RWPE1 (cell line): ENCODE measurements at places on chromosomes 2 and 18.
A peak's percentile ranks its signal among the peaks of the same experiment; 100 is the strongest.

GRCh38 chr2:68809324-68810240 is 61.6 kb downstream of the BMP10 start:
- no peak for DNase-seq

DNA sequence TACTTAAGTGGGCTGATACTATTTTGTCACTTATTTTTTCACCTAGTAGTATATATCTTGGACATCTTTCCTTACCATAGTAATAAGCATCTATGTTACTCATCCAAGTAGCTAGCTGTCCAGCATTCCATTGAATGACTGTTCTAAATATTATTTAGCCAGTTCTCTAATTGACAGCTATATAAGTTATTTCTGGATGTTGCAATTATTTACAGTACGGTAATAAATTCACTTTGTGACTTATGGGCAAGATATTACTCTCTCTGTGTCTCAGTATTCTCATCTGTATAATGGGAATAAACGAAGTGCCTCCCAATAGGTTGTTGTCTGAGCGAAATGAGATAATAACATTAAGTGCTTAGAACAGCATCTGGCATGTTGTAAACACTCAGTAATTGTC is 46.6 kb upstream of the AGAP1 start:
- peak; percentile 8 for DNase-seq

DNA sequence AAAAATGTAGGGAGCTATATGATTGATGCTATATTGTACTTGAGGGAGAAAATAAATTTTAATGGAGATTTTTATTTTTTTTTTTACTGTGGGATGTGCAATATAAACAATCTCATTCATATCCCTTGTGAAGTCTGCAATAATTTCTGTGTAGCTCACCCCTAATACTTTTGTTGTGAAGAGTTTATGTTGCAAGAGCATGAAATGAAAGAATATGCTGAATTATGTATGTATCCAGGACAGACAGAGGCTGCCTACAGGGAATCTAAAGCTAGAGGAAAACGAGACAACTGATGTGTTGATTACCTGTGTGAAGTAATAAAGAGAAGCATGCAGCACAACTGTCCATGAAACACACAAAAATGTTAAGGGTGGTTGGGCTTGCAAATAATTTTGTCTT is 643.3 kb downstream of the DCDC2C start:
- DNase-seq, result no peak

GRCh38 chr2:126368758-126369157 is 287.2 kb upstream of the GYPC start:
- DNase-seq, result no peak

DNA sequence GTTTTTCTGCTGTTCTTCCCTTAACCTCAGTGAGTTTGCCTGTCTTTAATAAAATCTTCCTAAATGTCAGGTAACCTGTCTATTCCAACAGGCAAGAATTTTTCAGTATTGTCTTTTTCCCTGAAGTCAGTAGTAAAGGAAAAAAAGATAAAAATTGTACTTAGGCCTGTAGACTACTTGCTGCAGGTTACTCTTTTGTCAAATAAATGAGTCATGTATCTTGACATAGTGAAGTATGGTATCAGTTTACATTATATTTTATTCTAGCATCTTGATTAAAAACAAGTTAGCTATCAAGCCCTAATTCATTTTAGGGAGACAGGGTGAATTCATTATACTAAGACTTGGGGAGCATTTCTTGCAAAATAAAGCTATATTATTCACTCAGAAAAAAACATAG is 59.8 kb downstream of the ITGA4 start:
- DNase-seq, result no peak

GRCh38 chr2:214519258-214519818 is 108.5 kb downstream of the VWC2L start:
- no peak for DNase-seq

DNA sequence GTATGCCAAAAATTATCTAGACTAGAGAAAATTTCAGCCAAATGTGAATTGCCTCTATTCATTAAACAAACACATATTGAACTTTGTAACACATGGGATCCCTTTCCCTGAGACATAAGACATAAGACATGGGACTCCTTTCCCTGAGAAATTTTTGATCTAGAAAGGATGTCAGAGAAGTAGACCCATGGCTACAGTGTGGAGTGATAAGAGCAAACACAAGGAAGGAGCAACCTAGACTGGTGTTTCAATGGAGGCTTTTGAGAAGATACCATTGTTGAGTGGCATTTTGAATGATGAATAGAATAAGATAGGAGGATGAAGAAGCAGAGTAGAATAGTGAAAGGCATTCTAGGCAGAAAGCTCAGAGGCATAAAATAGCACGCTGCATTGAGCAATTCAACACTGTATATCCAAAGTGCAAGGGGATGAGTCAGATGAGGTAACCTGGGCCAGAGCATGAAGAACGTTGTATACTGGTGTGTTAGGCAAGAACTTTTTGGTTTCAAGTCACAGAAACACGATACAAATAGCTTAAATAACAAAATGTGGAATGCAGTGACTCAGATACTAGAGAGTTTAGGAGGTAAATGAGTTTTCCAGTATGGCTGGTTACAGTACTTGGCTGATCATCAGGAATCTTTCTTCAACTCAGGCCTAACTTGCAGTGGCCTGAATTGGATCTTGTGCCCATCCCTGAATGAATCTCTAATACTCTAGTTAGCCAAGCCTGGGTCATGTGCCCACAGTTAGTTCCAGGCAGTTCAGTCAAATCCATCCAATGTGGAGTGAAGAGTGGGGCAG is 129.8 kb upstream of the TANK start:
- DNase-seq, result peak; percentile 92

DNA sequence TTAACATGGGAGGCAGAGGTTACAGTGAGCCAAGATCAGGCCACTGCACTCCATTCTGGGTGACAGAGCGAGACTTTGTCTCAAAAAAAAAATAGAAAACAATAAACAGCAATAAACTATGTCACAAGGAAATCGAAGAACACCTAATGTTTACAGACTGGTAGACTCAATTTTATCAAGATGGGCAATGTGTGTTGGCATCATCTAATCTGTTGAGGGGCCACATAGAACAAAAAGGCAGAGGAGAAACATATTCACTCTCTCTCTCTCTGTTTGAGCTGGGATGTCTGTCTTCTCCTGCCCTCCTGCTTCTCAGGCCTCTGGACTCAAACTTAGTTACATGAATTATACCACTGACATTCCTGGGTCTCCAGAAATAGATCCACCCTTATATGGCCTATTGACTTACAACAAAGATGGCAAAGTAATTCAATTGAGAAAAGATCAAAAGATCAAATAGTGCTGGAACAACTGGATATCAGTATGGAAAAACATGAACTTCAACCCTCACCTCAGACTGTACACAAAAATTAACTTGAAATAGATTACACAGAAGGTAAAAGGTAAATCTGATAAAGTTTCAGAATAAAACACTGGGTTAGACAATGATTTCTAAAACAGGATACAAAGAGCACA is 703.8 kb upstream of the CRIM1 start:
- DNase-seq, result no peak

DNA sequence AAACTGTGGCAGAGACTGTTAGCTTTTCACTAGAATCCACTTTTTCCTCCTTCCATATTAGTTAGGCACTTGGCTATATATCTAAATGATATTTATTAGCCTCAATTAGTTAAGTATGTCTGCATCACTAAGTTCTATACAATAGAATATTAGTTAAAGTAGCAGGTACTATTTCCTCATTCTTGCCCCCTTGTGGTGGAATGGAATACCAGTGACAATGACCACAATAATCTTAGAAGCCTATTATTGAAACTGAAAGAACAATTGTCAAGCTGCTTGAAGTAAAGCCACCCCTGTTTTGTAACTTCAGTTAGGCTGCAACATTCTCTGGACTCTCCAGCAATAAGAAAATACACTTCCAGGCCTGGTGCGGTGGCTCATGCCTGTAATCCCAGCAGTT is 476.3 kb upstream of the VWC2L start:
- peak; percentile 7 for DNase-seq

DNA sequence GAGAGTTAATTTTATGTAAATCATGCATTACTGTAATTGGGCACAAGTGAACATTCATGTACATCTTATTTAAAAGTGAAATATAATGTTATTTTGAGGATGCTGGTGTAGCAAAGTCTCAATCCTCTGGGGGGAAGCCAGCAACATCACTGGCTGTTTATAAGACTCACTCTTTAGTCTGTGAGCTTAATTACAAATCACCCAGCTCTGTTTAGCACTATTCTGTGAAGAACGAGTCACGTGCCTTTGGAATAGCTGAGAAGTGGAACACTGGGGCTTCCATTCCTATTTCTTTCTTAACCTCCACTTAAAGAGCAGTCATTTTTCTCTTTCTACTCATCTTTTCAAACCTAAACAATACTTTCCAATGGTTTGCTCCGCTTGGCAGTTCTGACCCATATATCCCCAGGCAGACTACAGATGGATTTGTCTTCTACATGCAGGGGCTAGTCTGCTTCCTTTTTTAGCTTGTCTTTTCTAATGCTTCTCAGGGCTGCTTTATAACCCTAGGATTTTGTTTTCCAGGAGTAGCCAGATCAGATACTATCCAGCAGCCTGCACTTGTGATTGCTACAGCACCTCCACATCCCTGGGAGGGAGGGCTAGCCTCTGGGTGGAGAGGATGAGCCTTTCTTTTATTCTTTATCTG is 95.3 kb upstream of the CAVIN2 start:
- peak; percentile 10 for DNase-seq

DNA sequence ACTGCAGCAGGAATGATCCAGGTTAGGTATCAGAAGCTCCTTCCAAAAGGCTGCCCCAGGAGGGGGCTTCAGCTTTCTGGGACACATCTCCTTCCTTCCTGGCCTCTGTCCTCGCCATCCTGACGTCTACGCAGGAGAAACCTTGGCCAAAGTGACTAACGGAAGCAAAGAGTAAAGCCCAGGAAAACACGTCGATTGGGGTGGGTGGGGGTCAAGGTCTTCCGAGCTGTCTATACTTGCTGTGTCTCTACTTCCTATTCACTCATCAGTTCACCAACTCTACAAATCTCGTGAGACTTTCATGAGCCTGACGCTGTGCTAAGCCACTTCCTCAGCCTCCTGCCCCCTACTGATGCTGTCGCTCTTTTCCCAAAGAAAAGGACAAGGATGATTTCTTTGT is 212.6 kb downstream of the TNS1 start:
- DNase-seq, result no peak

GRCh38 chr2:144443837-144444817 is 75.8 kb downstream of the ZEB2 start:
- DNase-seq, result no peak

GRCh38 chr2:220787251-220787650 is 784.9 kb downstream of the EPHA4 start:
- DNase-seq, result no peak

DNA sequence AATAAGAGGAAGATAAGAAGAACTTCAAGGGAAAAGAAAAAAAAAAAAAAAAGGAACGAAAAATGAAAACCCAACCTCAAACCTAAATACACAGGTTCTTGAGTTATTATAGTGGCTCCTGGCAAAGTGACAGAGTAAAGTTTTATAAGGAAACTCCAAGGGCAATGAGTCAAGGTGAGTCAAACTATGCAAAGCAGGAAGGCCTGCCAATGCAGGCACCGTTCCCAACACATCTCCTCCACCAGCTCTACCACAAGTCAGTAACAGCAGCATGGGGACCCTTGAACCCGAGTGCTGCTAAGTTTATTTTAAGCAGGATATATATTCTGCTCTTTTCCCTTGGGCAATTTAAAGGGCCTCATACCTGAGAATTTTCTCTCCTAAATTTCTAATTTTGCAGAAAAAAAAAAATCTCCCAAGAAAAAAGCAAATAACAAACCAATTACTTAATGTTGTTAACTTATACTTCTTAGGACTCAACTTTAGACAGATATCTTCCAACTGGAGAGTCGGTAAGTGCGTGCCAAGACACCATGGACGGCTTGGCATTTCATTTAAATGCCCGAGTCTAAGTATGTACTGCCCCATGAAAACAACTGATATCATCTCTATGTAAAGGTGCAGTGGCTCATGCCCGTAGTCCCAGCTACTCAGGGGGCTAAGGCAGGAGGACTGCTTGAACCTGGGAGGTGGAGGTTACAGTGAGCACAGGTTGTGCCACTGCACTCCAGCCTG is 75.7 kb upstream of the TFCP2L1 start:
- DNase-seq, result peak; percentile 89

- DNase-seq, result no peak
Observed at GRCh38 chr2:219205981-219206327, 628 bp upstream of the ZFAND2B start.

- no peak for DNase-seq
Observed at GRCh38 chr2:226215902-226216503, 583.6 kb downstream of the IRS1 start.

GRCh38 chr2:24375349-24376087 is 15.2 kb upstream of the ITSN2 start:
- DNase-seq, result no peak

GRCh38 chr18:30302181-30302580 is 740.4 kb downstream of the DSC3 start:
- DNase-seq, result peak; percentile 0

GRCh38 chr2:43000242-43001054 is 208.1 kb upstream of the HAAO start:
- DNase-seq, result no peak

GRCh38 chr2:121836611-121837010 is 81.2 kb downstream of the TSN start:
- no peak for DNase-seq

GRCh38 chr2:225756198-225756597 is 356.7 kb downstream of the NYAP2 start:
- no peak for DNase-seq

DNA sequence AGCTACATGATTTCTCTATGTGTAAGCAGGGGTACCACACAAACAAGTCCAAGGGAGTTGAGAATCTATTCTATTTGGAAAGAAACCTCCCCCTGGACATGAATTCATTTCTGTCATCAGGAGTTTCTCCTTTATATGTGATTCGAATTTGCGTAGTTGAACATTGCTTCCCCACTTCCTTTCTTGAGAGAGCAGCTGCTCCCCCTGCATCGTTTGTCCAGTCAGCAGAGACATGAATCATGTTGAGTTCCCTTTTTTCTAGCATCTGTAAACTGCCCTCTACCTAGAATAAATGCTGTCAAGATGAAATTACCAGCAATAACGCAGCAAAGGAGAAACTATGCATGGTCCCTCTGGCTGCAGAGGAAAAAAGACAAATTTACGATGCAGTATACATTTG is 73.8 kb downstream of the KIF5C start:
- DNase-seq, result no peak

DNA sequence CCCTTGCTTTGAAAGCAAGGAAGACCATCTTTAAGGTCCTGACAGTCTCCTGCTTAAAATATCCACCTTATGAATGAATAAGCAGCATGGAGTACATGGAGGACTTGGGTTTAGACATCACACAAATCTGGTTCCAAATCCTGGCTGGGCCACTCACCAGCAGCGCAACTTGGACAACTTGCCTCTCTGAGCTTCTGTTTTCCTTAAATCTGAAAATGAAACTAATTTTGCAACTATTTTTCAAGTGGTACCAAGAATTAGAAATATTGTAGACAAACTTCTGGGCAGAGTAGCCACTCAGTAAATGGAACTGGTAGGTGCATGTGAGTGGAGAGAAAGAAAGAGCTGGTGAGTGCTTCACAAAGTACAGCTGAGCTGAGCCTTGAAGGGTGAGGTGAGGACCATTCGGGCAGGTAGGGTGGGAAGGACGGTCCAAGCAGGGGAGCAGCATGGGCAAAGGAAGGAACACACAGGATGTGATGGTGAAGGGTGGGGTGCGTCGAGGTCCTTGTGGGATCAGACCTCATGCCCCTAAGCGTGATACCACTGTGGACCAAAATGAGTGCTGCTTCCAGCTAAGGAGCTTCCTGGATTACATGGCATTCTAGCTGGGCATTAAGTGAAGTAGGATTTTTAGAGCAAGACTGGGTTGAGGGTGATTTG is 14.4 kb upstream of the TET3 start:
- no peak for DNase-seq

GRCh38 chr2:67625690-67626475 is 228.8 kb downstream of the ETAA1 start:
- DNase-seq, result no peak
